Substantia nigra (tissue), 51 donors: ENCODE measurements at places on chromosomes 4 and X.

DNA sequence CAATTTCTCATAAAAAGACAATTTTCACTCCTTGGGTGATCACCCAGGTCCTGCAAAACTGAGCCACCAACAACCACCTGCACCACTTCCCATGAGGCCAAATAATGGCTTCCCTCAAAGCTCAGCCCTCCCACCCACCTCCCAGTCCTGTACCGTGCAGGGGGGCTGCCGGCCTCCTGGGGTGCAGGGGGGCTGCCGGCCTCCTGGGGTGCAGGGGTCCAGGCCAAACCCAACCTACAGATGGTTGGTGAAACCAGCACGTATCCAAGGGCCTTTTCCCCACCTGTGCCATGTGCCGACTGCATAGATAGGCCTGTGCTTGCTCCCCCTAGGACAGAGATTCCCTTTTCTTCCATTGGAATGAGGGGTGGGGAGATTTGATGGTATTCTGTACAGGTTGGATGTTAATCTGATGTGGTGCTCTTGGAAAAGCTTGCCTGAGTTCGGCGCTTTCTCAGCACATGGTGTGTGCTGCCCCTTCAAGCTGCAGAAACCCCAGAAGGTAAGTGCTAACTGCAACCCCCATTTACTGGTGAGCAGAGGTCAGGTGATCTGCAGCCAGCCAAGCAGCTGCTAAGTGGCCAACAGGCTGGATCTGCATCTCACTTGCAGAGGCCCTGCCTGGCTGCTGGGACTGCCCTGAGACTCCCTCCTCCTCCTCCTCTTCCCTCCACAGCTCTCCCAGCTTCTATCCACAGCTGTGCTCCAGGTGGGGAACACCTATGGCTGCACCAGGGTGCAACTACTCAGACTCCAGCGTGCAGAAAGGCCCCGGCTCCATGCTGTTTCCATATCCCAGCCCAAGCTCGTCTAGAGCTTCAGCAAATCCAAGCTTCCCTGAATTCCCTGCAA is 38.8 kb downstream of the FRG1 start:
- no peak for DNase-seq

GRCh38 chr4:145697332-145697731 is 17.4 kb downstream of the C4orf51 start:
- DNase-seq = no peak

DNA sequence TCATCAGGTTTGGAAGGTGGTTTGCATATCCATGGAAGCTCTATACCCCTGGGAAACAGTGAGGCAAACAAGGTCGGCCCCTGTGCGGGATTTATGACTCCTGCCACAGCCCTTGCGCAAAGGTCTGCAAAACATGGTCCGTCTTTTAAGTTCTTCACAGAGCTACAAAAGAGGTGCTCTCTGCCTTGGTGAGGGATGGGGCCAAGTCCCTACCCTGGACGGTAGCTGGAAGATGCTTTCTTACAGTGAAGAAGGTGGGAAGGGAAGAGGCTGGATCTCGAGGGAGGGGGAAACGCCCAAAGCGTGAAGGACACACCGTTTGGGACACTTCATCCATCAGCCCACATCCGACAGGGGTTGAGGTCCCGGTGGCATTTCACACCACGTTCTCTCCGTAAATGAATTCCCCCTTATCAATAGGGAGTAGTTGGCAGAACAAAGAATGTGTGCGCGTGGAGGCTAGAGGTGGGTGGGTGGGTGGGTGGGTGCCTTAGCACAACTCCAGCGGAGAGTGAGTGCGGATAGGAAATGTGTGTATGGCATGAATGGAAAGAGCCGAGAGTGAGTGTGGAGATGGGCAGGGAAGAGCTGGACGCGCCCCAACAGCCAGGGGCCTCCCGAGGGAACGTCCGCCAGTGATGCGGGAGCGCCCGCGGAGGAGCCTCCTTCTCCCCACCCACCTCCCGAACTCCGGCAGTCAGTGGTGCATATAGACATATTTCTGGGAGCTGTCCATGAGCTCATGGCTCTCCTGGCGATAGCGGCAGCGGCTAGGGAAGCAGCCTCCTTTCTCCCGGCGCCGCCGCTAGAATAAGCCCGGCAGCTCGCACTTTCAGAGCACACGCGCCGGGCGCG is 68.3 kb downstream of the LARP7 start:
- no peak for DNase-seq

DNA sequence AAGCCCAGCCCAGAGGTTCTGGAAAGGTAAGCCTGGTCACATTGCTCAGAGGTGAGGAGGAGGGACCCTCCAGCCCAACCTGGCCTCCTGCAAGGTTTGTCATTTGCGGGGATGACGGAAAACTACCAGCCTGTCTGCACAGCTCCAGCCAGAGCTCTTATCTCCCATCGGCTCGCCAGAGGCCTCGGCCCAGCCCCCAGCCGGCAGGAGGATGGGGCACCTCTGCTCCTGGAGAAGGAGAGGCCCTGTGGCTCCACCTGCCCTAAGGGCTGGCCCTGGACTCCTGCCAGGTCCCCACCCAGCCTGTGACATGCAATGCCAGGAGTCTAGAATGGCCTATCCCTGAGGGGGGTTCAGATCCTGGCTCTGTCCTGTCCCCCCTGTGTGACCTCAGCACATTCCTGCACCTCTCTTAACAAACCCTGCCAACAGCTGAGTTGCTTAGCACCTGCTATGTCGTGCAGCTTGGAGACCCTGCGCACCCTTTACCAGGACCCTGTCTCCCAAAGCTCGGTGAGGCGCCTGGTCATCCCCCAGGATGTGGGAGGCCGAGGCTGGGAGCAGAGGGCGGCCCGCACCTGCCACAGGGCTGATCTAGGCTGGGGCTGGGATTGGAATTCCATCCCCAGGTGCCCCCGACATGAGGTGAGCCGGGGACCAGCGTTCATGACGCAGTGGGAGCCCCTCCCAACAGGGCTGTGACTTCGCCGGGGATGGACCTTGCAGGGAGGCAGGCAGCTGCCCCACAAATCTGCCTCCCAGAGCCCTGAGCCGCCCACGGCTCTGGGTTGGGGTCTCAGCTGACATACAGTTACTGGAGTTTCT is 14.4 kb downstream of the ADRA2C start:
- DNase-seq = no peak

DNA sequence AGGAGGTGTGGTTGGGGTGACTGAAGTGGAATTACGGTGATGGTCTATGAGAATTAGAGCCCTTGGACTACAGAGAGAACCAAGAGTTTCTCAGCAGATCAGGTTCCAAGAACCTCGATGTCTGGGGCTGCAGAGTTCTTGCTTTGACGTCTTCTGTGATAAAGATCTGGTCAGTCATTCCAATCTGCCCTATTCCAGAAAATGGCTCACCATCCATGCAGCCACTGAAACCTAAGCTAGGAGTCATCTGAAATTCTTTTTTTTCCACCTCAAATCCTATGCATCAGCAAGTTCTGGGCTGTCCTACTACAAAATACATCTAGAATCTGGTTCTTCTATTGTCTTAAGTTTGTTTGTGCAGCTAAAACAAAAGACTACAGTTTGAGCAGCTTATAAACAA is 254.4 kb upstream of the PGRMC2 start:
- DNase-seq = no peak

- no peak for DNase-seq
Measured at GRCh38 chr4:4574792-4575191, 32.9 kb upstream of the STX18 start.

DNA sequence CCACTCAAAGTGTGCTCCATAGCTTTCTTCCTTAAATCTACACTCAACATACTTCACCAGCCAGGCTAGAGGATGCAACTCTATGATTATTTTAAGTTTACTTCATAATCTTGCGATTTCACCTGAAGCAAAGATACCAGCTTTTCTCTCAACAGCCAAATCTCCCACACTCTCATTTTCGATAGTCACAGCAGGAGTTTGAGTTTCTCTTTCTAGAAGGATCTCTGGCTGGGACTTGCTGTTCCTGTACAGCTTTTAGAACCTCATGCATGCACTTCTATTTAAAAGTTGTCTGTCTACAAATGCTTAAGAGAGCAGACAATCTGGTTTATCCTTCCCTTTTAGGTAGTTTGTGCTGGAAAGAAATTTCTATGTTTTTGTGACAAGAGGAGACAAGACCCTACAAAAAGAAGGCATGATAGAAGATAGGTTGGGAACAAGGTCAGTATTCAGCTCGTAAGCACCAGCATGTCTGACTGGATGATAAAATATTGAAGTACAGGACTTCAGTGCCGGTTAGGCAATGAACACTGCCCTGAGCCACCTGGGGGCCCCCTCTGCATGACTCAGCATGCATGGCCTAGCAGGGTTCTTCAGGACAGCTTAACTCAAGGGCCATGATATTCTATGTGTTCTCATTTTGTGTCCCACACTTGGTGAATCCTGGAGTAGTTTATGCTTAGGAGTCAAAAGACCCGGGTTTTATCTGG is 65.6 kb downstream of the ATXN3L start:
- DNase-seq = no peak

DNA sequence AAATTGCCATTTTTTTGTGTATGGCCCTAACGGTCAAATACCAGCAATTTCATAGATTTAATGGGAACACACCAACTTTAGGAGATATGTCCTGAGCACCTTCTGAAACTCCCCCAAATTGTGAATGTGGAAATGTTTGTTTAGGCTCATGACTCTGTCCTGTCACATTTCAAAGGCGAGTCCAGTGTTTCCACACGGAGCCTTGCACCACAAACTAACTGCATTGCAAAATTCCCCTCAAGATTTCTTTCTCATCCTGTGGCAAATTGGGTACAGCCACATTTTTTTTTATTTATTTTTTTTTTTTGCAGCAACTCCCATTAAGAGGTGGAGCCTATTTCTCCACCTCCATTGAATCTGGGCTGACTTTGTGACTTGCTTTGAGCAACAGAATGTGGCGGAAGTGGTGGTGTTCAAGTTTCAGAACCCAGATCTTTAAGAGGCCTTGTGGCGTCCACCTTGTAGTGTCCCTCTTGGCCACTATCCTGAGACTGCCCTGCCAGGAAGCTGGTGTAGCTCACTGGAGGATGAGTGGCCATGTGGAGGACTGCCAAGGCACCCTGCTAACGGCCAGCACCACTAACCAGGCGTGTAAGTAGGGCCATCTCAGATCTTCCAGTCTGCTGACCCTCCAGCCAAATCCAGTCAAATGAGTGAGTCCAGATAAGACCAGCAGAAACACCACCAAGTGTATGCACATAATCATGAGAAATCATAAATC is 172.4 kb upstream of the SCML1 start:
- DNase-seq = peak; percentile 14

- no peak for DNase-seq
Measured at GRCh38 chrX:31988975-31989374, 917.1 kb upstream of the FTHL17 start.

- DNase-seq = no peak
Measured at GRCh38 chrX:23387550-23388184, 53.0 kb downstream of the PTCHD1 start.

- DNase-seq = no peak
Measured at GRCh38 chr4:51930557-51930956, 87.6 kb downstream of the DCUN1D4 start.

- DNase-seq = no peak
Measured at GRCh38 chr4:157265281-157265680, 44.8 kb downstream of the GRIA2 start.

DNA sequence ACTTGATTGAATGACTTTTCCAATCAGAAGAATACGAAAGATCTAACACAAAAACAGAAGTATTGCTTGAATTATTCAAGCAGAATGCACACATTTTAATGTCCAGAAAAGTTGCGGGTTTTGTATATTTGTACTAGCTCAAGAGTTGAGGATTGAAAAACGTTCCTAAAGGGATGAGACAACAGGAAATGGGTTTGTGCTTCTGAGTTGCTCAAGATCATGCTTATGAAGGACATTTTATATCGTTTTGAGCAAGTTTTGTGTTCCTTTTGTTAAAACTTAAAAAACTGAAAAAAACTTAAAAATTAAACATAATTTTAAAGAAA is 353 bp upstream of the SMIM10 start:
- no peak for DNase-seq

DNA sequence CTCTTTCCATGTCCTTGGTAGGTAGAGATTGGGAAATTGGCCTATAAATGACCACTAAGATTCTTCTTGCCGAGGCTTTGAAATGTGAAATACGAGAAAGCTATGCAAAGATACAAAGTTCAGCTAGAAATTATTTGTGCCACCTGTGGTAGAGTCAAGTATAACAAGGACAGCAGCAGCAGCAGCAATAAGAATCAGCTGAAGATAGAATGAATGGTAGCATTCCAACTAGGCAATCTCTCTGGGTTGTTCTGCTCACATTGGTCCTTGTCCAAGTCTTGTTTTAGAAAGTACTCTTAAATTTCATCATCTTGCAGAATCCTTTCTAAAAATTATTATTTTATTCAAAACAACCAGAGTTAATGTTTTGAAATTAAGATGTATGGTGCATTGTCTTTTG is 67.8 kb upstream of the PCDH10 start:
- no peak for DNase-seq

DNA sequence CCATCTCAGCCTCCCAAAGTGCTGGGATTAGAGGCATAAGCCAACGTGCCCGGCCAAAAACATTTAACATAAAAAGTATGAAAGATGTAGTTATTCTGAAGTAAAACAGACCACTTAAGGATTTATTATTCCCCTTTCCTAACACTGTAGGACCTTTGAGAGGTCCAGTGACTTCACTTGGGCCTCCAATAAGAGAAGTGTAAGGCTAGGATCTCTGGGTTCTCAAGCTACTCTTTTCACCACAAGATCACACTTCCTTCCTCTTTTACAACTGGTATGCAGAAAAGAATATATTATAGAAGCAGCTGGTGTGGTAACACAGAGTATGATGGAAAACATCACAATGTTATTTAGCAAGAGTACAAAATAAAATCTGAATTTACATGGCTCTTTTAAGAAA is 30.2 kb upstream of the CCNG2 start:
- no peak for DNase-seq

- no peak for DNase-seq
Measured at GRCh38 chrX:42219231-42219630, 295.9 kb upstream of the CASK start.

- no peak for DNase-seq
Measured at GRCh38 chr4:187444061-187444460, 551.5 kb upstream of the ZFP42 start.

GRCh38 chrX:71941776-71942175 is 31.1 kb downstream of the NHSL2 start:
- DNase-seq = no peak

- no peak for DNase-seq
Measured at GRCh38 chr4:88757776-88758175, 60.1 kb upstream of the NAP1L5 start.

- no peak for DNase-seq
Measured at GRCh38 chrX:100698551-100698950, 33.4 kb downstream of the SYTL4 start.

GRCh38 chr4:8477676-8478075 is 37.1 kb downstream of the TRMT44 start:
- DNase-seq = no peak

DNA sequence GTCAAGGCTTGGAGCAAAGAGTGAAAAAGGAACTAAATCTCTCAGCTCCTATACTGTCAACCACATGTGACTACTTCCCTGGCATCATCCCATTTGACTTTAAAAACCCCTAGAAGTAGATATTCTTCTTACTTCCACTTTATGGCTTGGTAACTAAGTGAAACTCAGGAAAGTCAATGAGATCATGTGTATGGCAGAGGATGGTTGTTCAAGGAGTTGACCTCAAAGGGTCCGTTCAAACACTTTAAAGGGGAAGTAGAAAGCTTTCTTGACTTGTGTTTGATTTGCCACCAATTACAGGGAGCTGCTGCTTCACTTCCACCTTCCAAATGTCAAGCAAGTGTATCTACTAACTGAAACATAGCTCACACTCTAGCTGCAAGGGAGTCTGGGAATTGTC is 187.2 kb downstream of the RAB28 start:
- no peak for DNase-seq
